T-helper 17 cell (primary cell): ENCODE measurements at places on chromosomes 2 and 18. TPM values are rescaled to one million over a fixed set of nuclear protein-coding genes. Genes with fewer than 3 reads are reported as not detected.

DNA sequence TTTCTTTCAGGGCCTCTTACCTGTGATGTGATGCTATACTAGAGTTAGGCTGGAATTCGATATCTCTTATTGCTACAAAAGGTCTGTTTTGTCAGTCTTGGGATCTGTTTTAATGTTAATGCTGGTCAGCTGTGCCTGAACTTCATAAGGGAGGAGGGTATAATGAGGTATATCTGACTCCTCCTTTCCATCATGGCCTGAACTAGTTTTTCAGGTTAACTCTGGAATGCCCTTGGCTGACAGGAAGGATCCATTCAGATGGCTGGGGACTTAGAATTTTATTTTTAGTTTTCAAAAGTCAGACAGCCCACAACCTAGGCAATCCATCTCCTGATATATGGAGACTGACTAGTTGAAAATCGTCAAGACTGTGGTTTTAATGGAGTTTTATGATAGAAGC lies 35.9 kb upstream of the TBC1D8 start:
- peaks cover 14% of the 10 kb centered on the region for H3K27me3 ChIP-seq
- H3K36me3 ChIP-seq: no peaks in the 10 kb centered on the region
- no peak overlapping the region for H3K27ac ChIP-seq
- DNase-seq: no peak
- no peak overlapping the region for H3K4me3 ChIP-seq

DNA sequence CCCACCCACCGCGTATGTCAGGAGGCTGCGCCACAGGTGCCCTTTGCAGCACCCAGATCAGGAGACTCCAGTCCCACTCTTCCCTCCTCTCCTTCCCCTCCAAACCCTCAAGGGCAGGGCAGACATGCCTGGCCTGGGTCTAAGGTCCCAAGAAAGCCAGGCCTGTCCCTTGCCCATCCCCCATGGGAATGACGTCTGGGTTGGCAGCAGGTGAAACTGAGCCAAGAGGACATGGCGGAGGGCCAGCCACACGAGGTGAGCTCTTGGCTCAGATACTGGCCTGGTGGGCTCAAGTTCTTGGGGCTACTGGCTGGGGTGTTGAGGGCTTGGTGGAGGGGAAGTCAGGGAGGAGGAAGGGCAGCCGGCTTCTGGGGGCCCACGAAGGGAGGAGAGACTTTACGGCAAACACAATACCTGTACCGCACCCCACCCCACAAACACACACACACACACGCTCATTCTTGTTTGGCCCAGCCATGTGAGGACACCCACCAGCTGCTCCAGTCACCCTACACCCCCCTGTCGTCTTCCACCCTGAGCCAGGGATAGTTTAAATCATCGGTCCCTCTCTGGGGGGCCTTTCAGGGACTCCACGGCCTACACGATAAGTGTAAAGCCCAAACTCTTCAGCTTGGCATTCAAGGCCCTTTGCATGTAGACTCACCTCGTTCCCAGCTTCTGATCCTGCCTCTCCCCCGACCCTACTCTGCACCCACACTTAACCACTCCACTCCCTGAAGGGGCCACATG lies 24.1 kb upstream of the TNS1 start:
- peaks cover 2% of the 10 kb centered on the region for H3K4me1 ChIP-seq
- no peaks in the 10 kb centered on the region for H3K36me3 ChIP-seq
- no peak overlapping the region for H3K4me3 ChIP-seq
- DNase-seq: no peak

- H3K4me1 ChIP-seq: no peaks in the 10 kb centered on the region
- no peak for DNase-seq
These were observed 128.9 kb upstream of the OTOS start for GRCh38 chr2:240269380-240269779.

DNA sequence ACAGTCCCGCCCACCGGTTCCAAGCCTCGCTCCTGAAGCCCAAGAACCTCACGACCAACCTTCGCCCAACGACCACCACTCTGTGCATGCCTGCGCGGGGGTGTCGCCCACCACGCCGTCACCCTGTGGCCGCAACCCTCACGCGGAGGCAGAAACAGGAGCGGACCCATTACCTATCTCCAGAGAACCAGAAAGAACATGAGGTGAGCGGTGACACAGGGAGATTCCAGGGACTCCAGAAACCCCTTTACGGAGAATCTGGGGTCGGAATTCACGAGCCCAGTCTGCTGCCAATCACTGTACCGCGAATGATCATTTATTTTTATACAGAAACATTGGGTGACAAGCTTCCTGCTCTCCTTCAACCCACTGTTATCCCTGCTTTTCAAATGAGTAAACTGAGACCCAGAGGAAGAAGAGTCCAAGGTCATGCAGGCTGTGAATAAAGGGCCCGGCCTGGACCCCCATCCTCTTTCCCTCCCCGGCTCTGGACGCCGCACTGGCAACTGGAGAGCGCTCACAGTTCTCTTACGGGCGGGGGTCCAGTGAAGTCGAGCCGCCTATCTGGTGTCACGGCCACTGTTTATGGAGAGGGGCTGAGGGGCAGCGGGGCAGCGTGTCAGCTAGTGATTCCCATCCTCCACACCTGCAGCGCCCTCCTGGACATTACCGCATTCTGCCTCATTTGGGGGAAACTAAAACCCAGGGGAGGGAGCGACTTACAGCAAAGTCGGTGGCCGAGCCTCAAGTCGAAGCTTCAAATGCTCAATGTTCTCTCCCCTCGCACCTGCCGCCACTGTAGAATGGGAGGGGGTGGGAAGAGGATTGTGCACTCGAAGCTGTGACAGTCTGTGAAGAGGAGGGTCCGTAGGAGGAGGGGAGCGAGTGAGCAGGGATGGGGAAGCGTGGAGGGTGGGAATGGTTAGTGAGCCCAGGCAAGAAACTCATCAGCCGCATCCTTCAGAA lies 723 bp upstream of the SLC30A3 start:
- H3K27me3 ChIP-seq: peaks cover 51% of the 10 kb centered on the region
- DNase-seq: no peak
- peak overlapping the region; percentile 82 for H3K27ac ChIP-seq
- H3K4me1 ChIP-seq: peaks cover 30% of the 10 kb centered on the region

- H3K4me3 ChIP-seq: no peak overlapping the region
- no peak for DNase-seq
- H3K27ac ChIP-seq: no peak overlapping the region
- H3K4me1 ChIP-seq: peaks cover 9% of the 10 kb centered on the region
These were observed 136.5 kb downstream of the UBR3 start for GRCh38 chr2:169963786-169964185.

- H3K36me3 ChIP-seq: no peaks in the 10 kb centered on the region
- H3K27ac ChIP-seq: no peak overlapping the region
- H3K4me1 ChIP-seq: no peaks in the 10 kb centered on the region
- H3K27me3 ChIP-seq: no peaks in the 10 kb centered on the region
- no peak for DNase-seq
- H3K4me3 ChIP-seq: no peak overlapping the region
These were observed 1012.1 kb downstream of the TMEM182 start for GRCh38 chr2:103773884-103774283.

DNA sequence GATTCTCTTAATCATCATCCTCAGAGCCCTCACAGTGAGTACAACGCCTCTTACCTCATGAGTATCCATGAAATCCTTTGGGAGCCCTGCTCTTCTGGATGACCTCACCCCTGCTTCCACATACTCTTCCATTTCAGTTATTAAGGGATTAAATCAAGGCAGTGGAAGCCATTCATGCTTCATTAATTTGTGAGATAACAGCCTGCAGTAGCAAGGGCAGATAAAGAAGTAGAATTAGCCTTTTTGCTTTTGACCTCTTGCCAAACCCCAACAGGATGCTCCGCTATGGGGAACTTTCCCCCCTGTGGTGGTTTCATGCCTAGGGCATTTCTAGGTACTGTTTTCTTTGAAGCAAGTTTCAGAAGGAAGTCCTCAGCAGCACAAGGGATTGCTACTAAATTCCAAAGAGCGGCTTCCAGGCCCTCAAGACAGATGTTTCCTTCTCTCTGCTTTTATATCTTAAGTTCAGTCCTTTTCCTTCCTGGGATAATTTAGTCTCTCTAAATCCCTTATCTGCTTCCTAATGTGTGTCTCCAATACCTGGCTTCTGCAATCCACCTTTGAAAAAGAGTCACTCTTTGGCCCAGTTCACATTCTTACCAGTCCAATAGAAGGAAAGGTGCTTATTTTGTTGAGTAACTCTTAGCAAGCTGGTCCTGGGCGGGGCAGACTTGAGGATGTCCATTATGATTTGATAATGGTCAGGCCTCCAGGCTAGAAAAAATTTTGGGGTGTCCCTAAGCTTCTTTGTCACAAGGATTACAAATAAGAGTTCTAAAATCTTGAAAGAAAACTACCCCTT lies 76.9 kb downstream of the MYO1B start:
- DNase-seq: no peak
- H3K36me3 ChIP-seq: no peaks in the 10 kb centered on the region
- peaks cover 18% of the 10 kb centered on the region for H3K27me3 ChIP-seq
- no peak overlapping the region for H3K27ac ChIP-seq
- no peak overlapping the region for H3K4me3 ChIP-seq

DNA sequence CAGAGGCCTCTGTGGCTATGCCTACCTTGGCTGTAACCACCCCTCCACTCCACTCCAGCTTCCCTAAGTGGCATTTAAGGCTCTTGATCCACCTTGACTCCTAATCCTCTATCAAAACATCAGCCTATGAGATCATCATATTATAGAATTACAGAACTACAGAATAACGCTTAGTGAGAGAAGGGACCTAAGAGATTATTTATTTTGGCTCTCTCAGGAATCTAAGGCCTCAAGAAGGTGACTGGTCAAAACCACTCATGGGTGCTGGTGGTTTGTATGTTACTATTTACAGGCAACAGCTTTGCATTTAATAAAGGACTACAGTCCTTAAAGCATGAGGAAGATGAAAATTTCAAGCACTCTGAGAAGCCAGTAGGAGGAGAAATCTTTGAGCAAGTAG lies 118.8 kb downstream of the FSHR start:
- no peak for DNase-seq
- H3K27ac ChIP-seq: no peak overlapping the region
- H3K27me3 ChIP-seq: no peaks in the 10 kb centered on the region
- no peaks in the 10 kb centered on the region for H3K36me3 ChIP-seq

- no peaks in the 10 kb centered on the region for H3K36me3 ChIP-seq
- H3K27ac ChIP-seq: no peak overlapping the region
- no peaks in the 10 kb centered on the region for H3K4me1 ChIP-seq
- no peak overlapping the region for H3K4me3 ChIP-seq
- H3K27me3 ChIP-seq: no peaks in the 10 kb centered on the region
- no peak for DNase-seq
These were observed 37.6 kb downstream of the CDH7 start for GRCh38 chr18:65788373-65788772.

GRCh38 chr2:33134086-33134771 lies 187.5 kb downstream of the LTBP1 start:
- H3K36me3 ChIP-seq: no peaks in the 10 kb centered on the region
- peaks cover 38% of the 10 kb centered on the region for H3K27me3 ChIP-seq
- peaks cover 4% of the 10 kb centered on the region for H3K4me1 ChIP-seq
- no peak overlapping the region for H3K4me3 ChIP-seq
- H3K27ac ChIP-seq: no peak overlapping the region

- H3K27ac ChIP-seq: no peak overlapping the region
- DNase-seq: no peak
- H3K36me3 ChIP-seq: no peaks in the 10 kb centered on the region
- H3K27me3 ChIP-seq: peaks cover 53% of the 10 kb centered on the region
- no peak overlapping the region for H3K4me3 ChIP-seq
- peaks cover 2% of the 10 kb centered on the region for H3K4me1 ChIP-seq
These were observed 86.7 kb downstream of the SEPTIN10 start for GRCh38 chr2:109527079-109527478.

GRCh38 chr2:189437926-189438325 lies 3.3 kb upstream of the WDR75 start:
- H3K36me3 ChIP-seq: peaks cover 3% of the 10 kb centered on the region
- peaks cover 2% of the 10 kb centered on the region for H3K27me3 ChIP-seq
- no peak overlapping the region for H3K27ac ChIP-seq
- DNase-seq: no peak
- H3K4me1 ChIP-seq: peaks cover 6% of the 10 kb centered on the region

Gene RFTN2
- not detected for total RNA-seq

Gene AKAIN1
- total RNA-seq: not detected

Gene KLHL29
- total RNA-seq: 0.42 TPM

Gene ARL4C
- 393 TPM for total RNA-seq

Gene GPBAR1
- 1.5 TPM for total RNA-seq

Gene GALNT13
- total RNA-seq: not detected

Gene ASXL2
- 33.7 TPM for total RNA-seq

Gene ATAD2B
- 52.3 TPM for total RNA-seq
